ENCODE measurements at places on chromosomes 6 and 20.

DNA sequence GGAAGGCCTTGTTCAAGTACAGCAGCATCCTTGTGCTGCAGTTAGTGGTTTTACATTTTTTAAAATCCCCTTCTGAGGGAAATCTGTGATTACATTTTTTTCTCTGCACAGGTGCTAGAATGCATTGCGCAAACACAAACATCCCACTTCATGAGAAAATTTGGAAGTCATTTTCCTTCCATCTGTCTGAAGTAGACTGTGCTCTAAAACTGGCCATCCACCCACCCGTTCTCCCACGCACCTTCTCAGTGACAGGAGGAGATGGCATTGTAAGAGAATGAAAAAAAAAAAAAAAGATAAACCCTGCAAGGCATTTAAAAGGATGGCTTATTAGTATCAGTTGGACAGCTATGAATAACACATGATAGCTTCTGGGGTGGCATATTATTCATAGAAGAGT is 65.0 kb downstream of the SOBP start:
- no peak for DNase-seq

GRCh38 chr6:52337633-52338290 is 24.2 kb upstream of the PAQR8 start:
- no peak for DNase-seq

DNA sequence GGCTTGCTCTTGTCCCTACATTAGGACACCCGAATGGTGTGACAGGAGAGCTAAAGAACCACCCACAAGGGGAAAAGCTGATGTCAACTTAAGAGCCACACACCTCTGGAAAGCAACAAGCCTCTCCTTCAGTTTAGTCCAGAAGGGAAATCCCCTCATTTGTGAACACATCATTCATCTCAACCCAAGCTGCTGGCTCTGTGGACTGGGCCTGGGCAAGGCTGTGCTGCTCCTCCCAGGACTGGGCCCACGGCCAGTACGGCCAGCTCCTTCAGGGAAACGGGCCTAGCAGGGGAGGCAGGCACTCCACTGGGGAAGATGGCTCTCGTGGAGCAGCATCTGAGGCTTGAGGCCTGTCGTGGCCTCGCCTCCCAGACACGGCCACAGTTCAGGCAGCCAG is 12.8 kb upstream of the SLC4A11 start:
- DNase-seq: no peak

DNA sequence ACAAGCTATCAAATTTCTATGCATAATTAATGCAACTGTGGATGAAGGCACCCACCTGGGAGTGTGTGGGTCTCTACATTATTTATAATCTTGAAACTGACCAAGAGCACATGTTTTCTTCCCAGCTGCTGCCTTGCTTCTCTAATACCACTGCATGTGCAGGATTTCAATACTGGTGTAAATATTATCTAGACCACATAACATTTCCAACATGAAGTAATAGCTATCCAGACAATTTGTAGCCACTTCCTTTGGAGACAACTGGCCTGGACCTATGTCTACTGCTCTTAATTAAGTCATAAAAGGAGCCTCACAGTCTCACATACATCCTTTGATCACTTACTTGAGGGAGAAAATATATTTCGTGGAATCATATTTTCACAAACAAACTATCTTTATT is 180.7 kb downstream of the HIVEP2 start:
- DNase-seq: no peak

- no peak for DNase-seq
These were observed 722.0 kb upstream of the FLRT3 start for GRCh38 chr20:15059438-15059837.

GRCh38 chr20:6533761-6534479 is 233.6 kb upstream of the BMP2 start:
- DNase-seq: no peak

DNA sequence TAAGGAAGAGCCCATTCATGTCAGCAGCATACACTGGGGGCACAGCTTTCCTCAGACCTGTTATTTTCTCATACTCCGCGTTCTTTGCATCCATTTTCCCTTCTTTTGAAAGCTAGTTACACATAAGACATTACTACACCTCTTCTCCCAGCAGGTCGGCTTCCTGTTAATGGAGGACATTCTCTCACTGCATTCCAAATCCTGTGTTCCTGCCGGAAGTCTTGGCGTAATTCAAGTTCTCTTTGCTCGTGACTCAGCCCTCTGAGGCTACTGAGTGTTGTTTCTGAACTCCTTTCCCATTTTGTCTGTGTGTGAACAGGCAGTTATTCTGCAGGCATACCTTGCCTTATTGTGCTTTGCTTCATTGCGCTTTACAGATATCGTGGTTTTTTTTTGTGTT is 97.5 kb upstream of the ZBTB24 start:
- DNase-seq: no peak

DNA sequence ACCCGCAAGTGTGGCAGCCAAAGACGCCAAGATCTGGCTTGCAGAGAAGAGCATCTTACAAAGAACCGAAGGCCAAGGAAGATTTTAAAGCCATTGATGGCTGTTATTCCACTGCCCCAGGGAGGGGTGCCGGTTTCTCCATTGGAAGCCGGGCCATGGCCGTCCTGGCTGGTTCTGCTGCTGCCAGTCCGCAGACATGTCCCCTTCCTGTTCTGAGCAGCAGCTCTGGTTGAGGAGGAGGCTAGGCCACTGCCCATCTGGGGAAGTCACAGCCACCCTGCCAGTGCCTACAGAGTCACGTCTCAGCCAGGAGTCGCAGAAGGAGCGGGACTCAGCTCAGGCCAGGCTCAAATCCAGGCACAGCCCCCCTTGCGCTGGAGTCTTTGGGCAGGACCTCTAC is 42.6 kb upstream of the MRGBP start:
- no peak for DNase-seq

DNA sequence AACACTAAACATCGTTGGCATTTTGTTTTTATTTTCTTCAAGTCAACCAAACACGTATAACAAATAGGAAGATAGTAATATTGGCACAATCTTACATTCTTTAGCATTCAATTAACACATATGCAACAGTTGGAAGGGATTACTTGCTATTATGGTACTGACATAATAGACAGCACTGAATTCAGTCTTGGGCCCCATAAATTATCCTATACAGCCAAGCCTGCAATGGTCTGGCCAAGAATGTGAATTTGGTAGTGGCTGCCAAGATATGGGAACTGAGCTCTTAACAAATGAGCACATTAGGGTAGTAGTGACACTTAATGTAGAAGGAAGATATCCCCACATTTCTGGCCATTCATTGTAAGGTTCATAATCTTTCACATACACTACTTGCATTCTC is 44.8 kb upstream of the ARHGAP18 start:
- no peak for DNase-seq

DNA sequence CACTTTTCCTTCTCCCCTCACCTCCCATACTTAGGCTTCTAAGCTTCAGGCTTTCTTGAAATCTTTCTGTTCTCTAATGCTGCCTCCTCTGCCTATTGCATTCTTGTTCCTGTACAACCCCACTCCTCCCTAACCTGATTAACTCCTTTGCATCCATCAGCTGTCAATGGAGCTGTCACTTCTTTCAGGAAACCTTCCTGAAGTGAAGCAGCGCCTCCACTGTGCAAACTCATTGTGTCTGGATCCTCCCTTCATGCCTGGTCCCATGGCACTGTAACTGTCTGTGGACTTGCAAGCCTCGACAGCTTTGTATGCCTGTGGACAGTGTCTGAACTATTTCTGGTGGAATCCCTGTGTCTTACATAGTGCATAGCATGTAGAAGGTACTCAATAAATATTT is 185.0 kb downstream of the HS3ST5 start:
- no peak for DNase-seq

GRCh38 chr20:37072293-37073196 is 23.3 kb downstream of the RBL1 start:
- no peak for DNase-seq

DNA sequence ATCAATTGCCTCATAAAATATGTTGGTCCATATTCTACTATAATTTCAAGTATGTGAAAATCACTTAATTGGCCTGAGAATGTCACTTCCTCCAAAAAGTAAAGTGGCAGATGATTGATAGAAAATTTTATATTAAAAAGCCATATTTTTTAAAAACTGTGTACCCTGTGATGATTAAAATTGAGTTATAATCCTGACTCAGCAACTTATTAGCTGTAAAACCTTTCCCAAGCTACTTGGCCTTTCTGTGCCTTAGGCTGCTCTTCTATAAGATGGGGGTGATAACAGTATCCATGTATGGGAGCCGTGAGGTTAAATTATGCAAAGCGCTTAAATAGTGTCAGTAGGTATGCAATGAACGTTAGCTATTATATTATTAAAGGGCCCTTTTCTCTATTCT is 524.4 kb downstream of the TFAP2A start:
- DNase-seq: no peak

DNA sequence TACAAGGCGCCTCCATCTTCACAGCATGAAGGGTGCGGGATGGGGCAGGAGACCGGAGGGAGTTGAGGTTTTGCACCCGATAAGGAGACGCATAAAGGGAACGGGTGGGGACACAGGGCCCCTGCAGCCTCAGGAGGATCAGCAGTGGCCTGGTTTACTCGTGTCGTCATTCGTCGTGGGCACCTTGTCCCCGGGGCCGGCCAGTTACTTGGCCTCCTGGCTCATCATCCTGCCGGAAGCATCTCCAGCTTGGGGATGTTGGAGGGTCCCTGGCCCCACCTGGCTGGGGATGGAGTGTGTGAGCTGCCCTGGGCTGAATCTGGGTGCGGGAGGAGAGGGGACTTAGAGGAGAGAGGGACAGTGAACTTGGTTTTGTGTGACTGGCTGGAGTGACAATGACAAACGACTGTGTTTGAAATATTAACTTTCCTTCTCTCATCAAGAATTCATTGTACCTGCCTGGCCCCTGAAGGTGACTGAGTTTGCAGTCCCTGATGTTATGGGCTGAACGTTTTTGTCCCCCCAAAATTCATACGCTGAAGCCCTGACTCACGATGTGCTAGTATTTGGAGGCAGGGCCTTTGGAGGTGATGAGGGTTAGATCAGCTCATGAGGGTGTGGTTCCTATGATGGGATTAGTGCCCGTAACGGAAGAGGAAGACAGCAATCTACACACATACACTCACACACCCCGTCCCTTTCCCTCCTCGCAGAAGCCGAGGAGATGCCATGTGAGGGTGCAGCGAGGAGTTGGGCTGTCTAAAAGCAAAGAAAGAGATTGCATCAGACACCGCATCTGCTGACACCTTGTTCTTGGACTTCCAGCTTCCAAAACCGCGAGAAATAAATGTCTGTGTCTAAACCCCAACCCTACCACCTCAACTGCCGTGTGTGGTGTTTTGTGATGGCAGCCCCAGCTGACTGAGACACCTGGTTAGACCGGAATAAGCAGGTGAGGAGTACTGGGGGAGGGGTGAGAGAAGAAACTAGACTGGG is 65.0 kb upstream of the MAP3K4 start:
- DNase-seq: no peak

DNA sequence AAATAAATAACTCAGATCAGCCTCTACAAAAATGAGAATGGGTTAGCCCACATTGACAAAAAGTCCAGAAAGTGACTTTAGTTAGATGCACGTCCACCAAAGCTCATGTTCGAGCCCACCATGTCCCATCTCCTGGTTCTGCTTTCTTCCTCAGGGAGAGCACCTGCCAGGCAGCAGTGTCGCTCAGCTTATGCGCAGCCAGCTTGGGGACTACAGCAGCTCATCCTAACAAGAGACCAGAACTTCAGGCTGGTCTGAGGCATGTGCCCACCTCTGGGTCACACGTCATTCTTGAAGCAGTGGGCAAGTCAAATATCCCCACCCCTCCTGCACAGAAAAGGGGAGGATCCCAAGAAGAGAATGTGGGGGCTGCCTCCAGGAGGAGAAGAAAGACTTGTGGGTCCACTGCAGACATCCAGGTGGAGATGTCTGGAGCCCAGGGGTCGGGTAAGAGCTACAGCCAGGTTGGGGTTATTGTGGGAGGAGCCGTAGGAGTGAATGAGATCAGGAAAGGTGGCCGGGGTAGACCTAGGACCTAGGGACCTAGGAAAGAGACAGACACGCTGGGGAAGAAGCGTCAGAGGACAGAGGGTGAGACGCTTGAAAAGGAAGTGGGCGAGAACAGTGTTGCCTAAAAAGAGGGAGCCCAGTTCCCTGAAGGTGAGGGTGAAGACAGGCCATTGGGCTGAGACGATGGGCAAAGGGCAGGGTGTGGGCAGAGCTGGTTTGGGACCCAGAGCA is 52.5 kb downstream of the SSR1 start:
- DNase-seq: no peak

DNA sequence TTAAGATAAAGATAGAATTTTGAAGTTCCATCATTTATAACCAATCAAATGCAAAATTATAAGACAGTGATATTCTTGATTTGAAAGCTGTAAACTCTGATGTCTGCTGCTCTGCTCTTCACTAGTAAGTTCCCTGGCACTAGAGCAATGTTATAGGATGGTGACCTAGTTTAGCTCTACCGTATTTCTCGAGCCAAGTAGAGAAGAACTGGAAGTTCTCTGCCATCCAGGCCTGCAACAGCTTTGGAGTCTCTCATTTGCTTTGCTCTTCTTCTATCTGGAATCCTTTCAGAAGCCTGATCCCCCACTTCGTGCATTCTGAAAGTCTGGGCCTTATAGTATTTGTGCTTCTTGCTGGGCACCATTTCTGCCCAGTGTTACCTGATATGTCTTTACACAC is 100.3 kb downstream of the PLCB1 start:
- DNase-seq: no peak

GRCh38 chr20:59223182-59223601 is 59.6 kb downstream of the ZNF831 start:
- DNase-seq: no peak

GRCh38 chr6:31299947-31300346 is 28.1 kb upstream of the HLA-C start:
- no peak for DNase-seq

DNA sequence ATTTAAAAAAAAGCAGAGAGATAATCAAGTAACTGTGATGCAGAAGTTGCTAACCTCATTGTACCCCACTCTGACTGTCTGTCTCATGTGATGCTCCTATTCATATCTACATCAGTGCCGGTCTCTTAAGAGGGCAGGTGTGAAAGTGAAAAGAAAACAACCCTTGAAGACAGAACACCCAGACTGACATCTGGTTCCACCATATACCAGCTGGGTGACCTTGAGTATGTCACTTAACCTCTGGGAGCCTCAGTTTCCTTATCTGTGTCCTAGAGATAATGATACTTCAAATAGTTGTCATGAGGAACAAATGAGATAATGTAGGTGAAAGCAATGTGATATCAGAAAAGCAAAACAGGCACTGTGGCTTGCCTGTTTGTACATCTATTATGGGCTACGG is 426.8 kb upstream of the SOX4 start:
- no peak for DNase-seq

GRCh38 chr6:127459231-127459641 is at the start of gene KIAA0408:
TSS of gene KIAA0408 (minus strand) at chr6:127459389. CDS start at chr6:127453981, 5,408 bp downstream.
- DNase-seq: no peak
